ENCODE measurements at places on chromosomes 4 and X.

DNA sequence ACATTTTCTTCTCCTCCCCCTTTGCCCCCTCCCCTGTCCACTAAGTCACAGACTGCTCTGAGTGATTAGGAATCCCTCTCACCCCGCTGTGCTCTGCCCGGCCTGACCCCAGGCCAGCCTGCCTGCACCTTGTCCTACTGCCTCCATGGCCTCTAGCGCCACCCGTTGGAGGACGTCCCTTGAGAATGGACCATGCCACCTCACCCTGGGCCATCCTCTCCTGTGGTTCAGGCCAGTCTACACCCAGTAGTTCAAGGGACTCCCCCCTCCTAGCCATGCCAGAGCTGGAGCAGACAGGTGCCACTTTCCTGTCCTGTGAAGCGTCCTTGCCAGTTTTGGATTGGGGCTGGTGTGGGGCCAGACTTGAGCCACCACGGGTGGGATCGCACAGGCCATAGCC lies 9.7 kb upstream of the IRAK1 start:
- no peak for DNase-seq

GRCh38 chrX:140766024-140766611 lies 56.6 kb downstream of the LINC00632 start:
- peak; percentile 60 for DNase-seq

DNA sequence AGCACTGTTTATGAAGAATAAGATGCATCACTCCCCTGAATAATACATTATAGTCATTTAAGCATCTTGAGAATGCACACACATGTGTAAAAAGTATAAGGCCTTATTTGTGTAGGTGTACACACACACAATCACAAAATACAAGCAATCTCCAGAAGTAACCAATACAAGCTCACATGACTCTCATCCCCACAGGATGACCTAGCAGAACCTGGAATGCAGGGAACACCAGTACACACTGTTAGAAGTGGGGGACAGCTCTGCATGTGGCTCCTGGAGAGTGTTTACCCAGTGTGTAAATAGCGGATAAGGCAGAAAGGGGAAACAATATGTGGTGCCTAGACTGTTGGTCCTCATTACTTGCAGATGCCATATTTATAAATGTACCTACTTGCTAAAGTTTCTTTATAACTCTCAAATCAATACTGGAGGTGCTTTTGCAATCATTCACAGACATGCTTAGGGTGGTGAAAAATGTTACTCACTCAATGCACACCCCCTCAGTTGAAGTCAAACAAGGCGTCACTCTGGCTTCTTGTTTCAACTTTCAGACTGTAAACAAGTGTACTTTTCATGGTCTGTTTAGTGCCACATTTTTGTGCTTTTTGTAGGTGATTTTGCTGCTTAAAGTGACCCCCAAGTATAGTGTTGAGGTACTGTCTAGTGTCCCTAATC lies 73.1 kb downstream of the MAGEB17 start:
- no peak for DNase-seq

- DNase-seq = no peak
These were observed 106.1 kb downstream of the MSL3 start for GRCh38 chrX:11864171-11864570.

GRCh38 chrX:18871970-18872369 lies 111.9 kb downstream of the PHKA2 start:
- DNase-seq = no peak

GRCh38 chr4:154414371-154414770 lies 77.2 kb downstream of the DCHS2 start:
- DNase-seq = no peak

GRCh38 chr4:93182722-93183121 lies 645.8 kb upstream of the ATOH1 start:
- no peak for DNase-seq

DNA sequence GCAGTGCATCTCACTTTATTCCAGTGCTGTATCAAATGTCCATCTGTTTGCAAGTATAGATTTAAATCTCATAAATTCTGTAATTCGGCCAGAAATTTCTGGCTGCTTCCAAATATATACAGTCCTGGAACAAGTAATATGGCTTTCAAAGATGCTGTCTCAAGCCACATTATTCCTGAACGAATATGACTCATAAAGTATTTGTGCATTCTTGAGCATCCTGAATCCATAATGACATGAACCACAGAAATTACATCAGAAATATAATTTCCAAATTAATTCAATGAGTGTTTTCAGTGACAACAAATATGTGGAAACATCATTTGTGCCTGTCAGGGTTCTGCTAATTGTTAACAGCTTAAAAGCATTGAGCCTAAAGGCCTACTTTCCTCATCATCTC lies 140.9 kb upstream of the HPGD start:
- no peak for DNase-seq

DNA sequence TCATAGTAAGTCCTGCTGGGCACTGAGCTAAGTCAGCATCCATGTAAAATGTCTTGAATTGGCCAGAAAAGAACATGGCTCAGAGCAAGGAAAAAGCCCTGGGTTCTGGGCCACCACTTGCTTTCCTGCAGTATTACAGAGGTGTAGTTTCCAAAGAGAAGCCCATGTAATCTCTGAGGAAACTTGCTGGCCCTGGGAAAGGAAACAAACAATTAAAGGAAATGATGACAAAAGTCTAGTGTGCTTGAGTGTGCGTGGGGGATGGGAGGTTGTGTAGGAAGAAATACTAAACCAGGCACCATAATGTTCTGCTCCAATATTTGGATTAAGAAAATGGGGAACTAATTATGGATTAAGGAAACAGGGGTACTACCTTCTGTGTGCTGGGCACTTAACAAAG lies 39.5 kb upstream of the SMIM10L2A start:
- DNase-seq = no peak

DNA sequence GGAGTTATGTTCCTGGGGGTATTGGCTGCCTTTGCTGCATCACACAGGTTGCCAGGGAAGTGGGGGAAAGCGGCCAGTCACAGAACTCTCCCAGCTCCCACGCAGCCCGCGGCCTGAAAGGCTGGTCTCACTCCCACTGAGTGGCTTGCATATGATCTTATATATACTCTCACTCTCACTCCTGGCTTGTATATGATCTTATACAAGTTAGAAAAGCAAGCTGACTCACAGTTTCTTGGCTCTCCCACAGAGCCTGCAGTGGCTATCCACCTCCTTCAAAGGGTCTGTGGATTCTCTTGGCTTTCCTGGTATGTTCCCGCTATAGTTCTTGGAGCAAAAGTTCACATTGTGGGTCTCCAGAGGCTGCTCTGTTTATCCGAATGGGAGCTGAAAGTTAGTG lies 833.5 kb upstream of the GALNTL6 start:
- DNase-seq = no peak

DNA sequence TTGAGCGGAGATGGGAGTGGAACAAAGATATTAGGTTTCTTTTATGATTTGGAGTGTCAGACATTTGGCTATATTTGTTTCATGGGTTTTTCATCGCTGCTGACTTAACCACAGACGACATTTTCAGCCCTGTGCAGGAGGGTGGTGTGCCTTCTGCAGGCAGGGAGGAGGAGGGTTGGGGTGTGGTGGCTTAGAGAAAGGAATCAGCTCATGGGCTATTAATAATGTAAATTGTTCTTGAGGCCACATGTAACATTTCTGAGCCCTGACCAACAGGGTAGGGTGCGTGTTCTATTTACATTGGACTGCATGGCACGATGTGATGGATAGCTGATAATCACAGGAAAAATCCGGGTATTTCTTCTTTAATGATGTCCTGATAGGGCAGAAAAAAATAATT lies 67.6 kb downstream of the POLA1 start:
- DNase-seq = no peak

All from activated CD4-positive, alpha-beta T cell treated with anti-CD3 and anti-CD28 coated beads, Interleukin-2, Interleukin-4, amounts not matched to agents 100 ng/mL and 50 ng/mL, durations not matched to agents 16 hours and 8 hours (primary cell).